Karpas-422 (cell line): ENCODE measurements at places on chromosomes 7 and 10. TPM values are rescaled to one million over a fixed set of nuclear protein-coding genes. Genes with fewer than 3 reads are reported as not detected.

CFAP58 gene
- 0.26 and 1.4 TPM in 2 replicates for total RNA-seq

GRCh38 chr7:101891936-101892640, 74.7 kb downstream of the CUX1 start:
- H3K27ac ChIP-seq = peak overlapping the region; percentile 100
- no peaks in the 10 kb centered on the region for H3K36me3 ChIP-seq
- H3K27me3 ChIP-seq = no peaks in the 10 kb centered on the region
- DNase-seq = peak; percentile 81
- H3K4me3 ChIP-seq = peak overlapping the region; percentile 44

DNA sequence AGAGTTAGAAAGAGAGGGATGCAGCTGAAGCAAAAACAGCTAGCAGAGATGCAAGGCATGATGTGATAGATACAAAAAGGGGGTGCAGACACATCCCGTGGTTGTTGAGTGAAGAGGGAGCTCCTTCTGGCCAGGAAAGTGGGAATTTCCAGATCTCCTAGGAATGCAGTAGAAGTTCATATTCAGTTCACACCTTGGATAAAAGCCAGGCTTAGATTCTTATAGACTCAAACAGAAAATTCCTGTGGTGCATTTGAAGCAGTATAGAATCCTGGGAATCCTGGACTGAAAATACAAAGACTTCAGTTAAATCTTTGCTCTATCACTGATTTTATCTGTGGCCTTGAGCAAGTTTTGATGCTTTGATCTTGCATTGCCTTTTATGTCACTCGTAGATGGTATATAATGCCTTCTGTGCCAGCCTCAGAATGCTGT, 33.9 kb downstream of the SGPL1 start:
- no peaks in the 10 kb centered on the region for H3K4me1 ChIP-seq
- no peaks in the 10 kb centered on the region; the same call in 1 of the 2 replicates for H3K36me3 ChIP-seq
- H3K4me3 ChIP-seq = no peak overlapping the region

DNA sequence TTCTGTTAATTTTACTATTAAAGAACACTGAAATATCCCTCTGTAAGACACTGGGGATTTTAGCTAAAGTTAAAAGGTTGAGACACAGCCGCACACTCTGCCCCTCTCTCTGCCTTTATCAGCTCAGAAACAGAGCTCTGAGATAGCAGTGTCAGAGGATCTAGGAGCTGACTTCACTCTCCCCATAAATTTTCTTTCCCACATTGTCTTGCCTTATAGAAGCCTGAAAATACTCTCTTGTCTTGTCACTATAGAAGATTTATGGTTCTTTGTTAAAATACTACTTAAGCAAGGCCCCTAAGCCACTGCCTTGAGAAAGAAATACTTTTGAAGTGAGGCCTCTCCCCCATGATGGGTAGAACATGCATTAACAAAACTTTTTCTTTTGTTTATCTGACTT, 105.7 kb upstream of the C10orf90 start:
- no peaks in the 10 kb centered on the region for H3K27me3 ChIP-seq
- no peaks in the 10 kb centered on the region for H3K36me3 ChIP-seq
- no peak for DNase-seq
- H3K4me3 ChIP-seq = no peak overlapping the region

DNA sequence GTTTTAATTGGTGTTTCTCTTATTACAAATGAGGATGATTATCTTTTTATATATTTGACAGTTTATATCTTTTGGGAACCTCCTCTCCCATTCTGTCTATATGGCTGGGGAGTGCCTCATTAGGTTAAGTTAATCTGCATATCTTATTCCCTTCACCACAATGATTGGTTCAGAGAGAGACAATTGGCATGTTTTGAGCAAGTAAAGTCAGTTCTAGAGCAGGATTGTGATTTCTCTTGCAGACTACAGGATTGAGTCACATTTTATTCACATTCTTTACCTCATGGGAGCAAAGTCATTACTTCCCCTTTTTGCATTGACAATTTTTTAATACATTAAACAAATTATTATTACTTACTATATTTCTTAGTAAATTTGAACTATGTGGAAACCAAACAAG, 345.6 kb downstream of the MDFIC start:
- no peaks in the 10 kb centered on the region for H3K4me1 ChIP-seq
- H3K27ac ChIP-seq = no peak overlapping the region
- DNase-seq = no peak

- peak; percentile 56 for DNase-seq
- H3K36me3 ChIP-seq = no peaks in the 10 kb centered on the region
- no peaks in the 10 kb centered on the region for H3K27me3 ChIP-seq
Observed at GRCh38 chr7:6558837-6559236, 7.6 kb upstream of the GRID2IP start.

DNA sequence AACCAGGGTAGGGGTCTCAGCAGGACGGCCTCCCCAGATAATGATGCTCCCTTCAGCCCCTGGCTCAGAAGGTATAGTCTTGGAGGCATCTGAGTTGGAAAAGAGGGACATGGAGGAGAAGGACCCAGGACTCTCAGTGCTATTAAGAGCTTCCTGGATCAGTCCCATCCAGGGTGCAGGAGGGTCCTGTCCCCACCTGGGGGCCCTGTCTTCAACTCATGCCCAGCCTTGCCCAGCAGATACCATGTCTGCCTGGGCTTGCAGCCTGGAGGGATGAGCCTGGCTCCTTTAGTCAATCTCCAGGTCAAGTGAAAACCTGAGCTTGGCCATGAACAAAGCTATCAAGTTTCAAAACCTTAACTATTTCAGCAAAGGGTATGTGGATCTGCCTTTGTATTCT, 67.6 kb downstream of the PRTFDC1 start:
- no peaks in the 10 kb centered on the region for H3K4me1 ChIP-seq
- no peak overlapping the region for H3K27ac ChIP-seq
- DNase-seq = no peak
- H3K36me3 ChIP-seq = no peaks in the 10 kb centered on the region

GRCh38 chr7:70512761-70513160, 619.2 kb upstream of the GALNT17 start:
- no peak overlapping the region for H3K4me3 ChIP-seq
- H3K27ac ChIP-seq = no peak overlapping the region
- H3K27me3 ChIP-seq = no peaks in the 10 kb centered on the region
- DNase-seq = no peak
- no peaks in the 10 kb centered on the region for H3K36me3 ChIP-seq

GRCh38 chr7:149774237-149775175, 1.1 kb upstream of the ZNF467 start:
- DNase-seq = no peak
- no peaks in the 10 kb centered on the region for H3K27me3 ChIP-seq
- H3K4me1 ChIP-seq = peaks cover 15% of the 10 kb centered on the region
- H3K4me3 ChIP-seq = no peak overlapping the region
- no peak overlapping the region for H3K27ac ChIP-seq
- no peaks in the 10 kb centered on the region for H3K36me3 ChIP-seq

- H3K27me3 ChIP-seq = no peaks in the 10 kb centered on the region
- no peak overlapping the region for H3K27ac ChIP-seq
- no peak overlapping the region for H3K4me3 ChIP-seq
- no peaks in the 10 kb centered on the region for H3K4me1 ChIP-seq
- H3K36me3 ChIP-seq = no peaks in the 10 kb centered on the region
- no peak for DNase-seq
Observed at GRCh38 chr7:140229101-140229525, 52.3 kb upstream of the KDM7A start.
